Mucosa of descending colon (tissue), 3 donors: ENCODE measurements at places on chromosomes 4 and X. TPM values are rescaled to one million over a fixed set of nuclear protein-coding genes. Genes with fewer than 3 reads are reported as not detected.

The GUCY1B1 gene
- total RNA-seq, result 6.2 TPM

DNA sequence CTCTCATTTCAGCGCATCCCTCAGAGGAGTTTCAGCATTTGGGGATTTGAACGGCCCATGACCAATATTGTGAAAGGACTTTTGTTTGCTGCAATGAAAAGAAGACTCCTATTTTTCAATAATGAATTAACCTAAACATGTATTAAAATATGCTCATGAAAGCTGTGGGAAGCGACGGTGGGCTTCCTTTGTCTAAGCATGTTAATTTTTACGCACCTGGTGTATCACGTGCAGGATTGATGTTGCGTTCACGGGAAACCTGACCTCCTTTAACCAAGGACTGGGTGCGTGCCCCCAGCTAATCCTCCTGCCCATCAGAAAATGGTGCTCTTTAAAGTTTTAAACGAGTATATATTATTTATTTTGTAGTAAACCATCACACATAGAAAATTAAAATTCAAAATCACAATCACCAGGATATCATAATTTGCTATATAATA, 590 bp upstream of the CCDC110 start:
- no peak for DNase-seq

GRCh38 chr4:41282366-41282765, 25.6 kb downstream of the UCHL1 start:
- DNase-seq, result no peak

GRCh38 chr4:7843831-7844593, 95.6 kb downstream of the AFAP1 start:
- peak; percentile 76 for DNase-seq

DNA sequence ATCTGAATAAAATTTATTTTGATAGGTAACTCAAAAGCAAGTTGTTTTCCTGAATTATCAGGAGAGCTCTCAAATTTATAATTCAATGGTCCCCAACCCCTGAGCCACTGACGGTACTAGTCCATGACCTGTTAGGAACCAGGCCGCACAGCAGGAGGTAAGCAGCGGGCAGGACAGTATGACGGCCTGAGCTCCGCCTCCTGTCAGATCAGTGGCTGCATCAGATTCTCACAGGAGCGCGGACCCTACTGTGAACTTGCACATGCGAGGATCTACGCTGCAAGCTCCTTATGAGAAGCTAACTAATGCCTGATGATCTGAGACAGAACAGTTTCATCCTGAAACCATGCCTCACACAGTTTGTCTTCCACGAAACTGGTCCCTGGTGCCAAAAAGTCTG, 37.9 kb upstream of the SEC24B start:
- DNase-seq, result no peak

The FAM13A gene
- total RNA-seq, result 60.1 TPM

GRCh38 chrX:95325185-95325584, 1359.5 kb upstream of the DIAPH2 start:
- no peak for DNase-seq

- no peak for DNase-seq
Measured at GRCh38 chr4:113785781-113786180, 24.2 kb upstream of the CAMK2D start.

- DNase-seq, result peak; percentile 93
Measured at GRCh38 chr4:88456670-88457306, at the start of gene HERC5. HERC5 (plus strand) TSS chr4:88457119; CDS start chr4:88457270, 151 bp downstream.

The MGAT4D gene
- total RNA-seq, result not detected

DNA sequence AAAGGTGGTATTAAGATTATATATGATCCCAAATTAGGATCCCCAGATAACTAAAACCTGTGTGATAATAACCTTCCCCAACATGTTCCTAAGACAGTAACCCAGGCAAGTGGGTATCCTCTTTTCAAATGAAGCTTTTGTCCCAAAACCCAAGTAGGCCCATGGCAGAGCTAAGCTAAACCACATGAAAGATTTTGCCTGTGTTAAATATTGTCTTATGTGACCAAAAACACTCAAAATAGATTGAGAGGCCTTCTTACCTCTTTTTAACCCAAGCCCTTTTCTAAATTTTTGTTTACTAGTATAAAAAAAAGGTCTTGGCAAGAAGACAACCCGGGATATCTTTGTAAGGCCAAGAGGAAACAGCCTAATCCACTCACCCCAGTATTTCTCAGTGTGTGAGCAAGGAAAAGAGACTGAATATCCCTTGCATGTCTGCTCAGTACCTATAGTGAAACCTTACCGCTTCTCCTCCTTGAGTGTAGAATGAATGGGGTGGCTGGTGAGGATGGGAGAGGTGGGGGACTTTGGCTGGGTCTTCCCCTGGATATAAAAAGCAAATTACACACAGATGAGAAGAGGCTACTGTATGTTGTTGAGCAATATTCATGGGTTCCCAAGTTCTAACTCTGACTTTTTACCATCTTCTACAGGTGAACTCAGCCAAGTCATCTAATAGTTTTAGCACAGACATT, 188.8 kb upstream of the BMP3 start:
- DNase-seq, result no peak

GRCh38 chrX:55648434-55648833, 25.2 kb downstream of the FOXR2 start:
- no peak for DNase-seq

The TMPRSS11A gene
- not detected for total RNA-seq
